GM04504 (cell line): ENCODE measurements at places on chromosomes 4 and X.

GRCh38 chr4:85747882-85748491 lies 273.0 kb downstream of the ARHGAP24 start:
- no peak for DNase-seq

- DNase-seq = peak; percentile 32
Observed at GRCh38 chr4:7988437-7988836, 48.8 kb upstream of the AFAP1 start.

DNA sequence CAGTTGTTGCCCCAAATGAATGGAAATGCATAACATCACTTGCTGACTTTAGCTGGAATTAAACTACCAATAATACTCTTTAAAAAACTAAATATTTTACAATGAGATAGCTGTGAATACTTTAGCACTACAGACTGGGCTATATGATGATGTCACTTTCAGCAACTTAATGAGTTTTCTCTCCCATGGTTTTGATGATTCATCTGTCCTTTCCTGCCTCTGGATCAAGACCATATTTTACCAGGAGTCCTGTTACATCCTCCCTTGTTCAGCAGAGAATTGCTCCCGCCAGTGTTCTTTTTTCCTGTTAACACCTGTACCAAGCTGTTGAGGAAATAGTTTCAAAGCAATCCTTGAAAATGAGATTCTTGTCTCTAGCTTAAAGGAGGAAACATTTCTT lies 543.0 kb downstream of the SPRY1 start:
- peak; percentile 42 for DNase-seq

DNA sequence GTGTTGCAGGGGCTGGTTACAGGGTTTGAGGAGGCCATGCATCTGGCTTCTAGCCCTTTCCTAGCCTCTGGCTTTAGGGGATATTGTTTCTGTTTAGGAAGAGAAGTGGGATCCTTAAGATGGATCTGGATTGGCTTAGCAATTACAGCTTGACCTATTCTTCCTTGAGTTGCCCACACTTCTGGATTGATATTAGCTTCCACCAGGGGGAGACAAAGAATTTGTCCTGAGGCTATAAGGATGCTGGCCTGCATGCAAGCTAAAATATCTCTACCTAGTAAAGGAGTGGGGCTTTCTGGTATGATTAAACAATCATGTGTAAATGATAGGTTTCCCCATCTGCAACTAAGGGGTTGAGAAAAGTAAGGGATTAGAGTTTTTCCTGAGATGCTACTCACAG lies 117.2 kb downstream of the TEX13C start:
- no peak for DNase-seq

DNA sequence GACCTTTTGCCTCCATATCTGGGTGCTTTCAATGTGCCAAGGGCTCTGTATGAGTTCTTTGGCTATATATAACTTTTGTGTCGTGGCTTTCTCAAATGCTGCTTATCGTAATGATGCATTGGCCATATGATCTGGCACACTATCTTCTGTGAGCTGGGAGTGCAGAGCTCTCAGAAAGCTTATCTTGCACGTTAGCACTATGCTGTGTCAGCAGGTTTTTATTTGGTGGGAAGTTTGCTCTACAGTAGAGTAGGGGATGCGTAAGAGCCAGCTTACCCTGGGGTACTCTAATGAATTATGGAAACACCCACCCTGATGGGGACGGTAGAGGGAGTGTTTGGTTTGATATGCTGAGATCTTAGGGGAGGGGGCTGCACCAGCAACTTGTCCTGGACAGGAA lies 119.6 kb downstream of the FAAH2 start:
- no peak for DNase-seq

DNA sequence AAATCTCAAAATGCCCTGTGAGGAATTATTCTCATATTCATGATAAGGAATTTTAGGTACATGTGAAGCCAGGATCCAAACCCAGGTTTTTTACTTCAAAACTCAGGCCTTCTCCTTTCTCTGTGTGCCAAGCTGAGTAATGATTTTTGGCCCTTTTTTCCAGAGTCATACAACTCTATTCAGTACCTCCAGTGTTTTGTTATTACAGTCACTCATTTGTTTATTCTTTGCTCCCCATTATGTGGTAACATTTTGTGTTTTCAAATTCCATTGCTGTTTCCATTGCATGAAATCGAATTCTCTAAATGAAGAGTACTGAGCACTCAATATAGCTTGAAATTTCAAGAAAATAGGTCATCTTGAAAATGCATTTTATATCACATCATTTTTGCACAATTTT lies 315.4 kb downstream of the NR3C2 start:
- no peak for DNase-seq

DNA sequence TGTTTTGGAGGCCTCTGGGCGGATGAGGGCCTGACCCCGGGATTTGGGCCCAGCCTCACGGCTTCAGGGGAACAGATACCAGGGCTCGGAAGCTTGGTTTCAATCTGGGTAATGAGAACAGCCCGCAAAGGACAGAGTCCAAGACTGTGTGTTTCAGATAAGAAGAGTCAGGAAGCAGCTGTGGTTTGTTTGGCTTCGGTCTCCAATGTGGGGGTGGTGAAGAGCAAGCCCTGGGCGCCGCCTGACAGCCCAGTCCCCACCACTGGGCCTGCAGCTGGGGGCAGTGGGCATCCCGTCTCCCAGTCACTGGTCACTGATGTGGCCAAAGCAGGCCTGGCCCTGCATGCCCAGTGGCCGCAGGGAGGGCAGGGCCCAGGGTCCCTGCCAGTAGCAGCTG lies 9.1 kb downstream of the WFS1 start:
- DNase-seq = no peak

DNA sequence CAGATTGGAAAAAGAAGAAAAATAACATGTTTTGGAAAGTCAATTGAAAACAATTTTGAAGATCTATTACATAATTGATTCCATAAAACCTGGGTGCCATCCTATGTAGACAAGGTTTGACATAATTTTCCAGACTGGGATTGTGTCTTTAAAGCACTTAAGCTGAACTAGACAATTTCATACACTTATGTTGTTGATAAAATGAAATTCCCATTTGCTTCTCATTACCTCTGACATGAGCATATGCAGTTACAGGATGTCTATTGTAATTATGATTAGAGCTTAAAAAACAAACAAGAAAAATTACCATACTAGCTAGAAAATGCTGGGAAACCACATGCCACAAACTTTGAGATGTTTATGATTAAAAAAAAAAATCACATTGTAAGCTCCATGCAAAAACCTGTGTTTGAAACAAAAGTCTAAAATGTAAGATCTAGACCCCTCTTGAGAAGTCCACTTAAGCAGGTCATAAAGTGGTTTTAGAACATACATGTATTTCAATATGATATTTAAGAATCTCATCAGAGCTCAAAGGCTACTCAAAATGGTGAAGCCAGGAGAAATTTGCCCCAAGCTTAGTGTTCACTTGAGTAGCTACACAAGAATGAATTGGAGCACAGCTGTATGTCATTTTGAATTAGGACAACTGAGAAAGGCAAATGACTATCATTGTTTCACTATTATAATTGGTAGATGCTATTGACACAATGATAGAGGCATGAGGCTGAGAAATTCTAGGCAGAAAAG lies 181.1 kb upstream of the PABPC4L start:
- no peak for DNase-seq

DNA sequence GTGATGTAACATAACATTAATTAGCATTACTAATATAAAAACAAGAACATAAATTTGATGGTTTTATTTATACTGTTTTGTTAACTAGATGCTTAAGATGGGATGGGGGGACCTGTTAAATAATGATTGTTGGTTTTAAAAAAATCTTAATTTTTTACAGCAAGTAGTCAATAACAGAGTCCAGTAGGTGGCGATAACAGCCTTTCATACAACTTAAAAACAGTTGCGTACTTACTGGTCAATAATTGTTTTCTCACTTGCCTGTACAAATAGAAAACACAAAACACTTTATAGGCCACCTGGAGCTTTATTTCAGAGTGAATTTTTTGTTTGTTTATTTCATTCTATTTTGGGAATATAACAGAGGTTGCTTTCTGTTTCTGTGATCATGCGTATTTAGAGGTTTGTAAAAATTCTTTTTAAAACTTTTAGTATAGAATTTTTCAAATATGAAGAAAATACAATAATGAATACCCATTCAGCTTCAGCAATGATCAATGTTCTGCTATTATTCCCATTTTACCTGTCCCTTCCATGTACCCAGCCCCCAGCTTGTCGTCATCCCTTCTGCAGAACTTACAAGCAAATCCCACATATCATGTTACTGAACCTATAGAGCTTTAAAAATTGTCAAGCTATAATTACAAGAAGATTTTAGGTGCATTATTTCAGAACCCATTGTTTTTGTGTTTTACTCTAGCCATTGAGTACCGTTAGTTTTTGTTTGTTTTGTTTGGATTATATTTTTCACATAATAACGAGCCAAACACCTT lies 97.1 kb downstream of the MRPL1 start:
- peak; percentile 24 for DNase-seq

GRCh38 chrX:19017271-19017670 lies 33.4 kb upstream of the PHKA2 start:
- DNase-seq = no peak

DNA sequence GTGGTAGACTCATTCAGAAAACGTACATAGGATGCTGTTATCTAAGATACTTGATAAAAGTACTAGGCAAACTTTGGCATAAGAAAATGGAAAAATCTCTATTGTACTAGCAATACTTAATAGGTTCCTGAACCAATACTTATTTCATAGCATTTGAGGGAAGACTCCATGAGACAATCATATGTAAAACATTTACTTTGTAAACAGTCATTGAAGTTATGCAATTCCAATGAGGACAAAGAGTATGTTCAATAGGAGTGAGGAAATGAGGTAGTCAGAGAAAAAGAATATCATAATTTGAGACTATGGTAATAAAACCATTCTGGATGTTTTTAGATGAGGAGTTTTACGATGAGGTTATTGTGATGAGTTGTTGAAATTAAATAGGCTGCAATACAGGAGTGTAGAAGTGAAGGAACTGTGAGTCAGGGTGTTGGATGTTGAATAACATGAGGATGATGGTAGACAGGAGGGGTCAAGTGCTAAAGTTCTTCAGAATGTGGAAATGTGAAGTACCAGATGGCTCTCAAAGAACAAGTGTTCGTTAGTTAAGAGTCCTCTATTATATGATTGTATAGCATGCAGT lies 397.9 kb downstream of the PPP3CA start:
- peak; percentile 42 for DNase-seq

- no peak for DNase-seq
Observed at GRCh38 chr4:92305878-92306520, 2.2 kb downstream of the GRID2 start.

- no peak for DNase-seq
Observed at GRCh38 chr4:137649711-137650450, 117.6 kb upstream of the PCDH18 start.

DNA sequence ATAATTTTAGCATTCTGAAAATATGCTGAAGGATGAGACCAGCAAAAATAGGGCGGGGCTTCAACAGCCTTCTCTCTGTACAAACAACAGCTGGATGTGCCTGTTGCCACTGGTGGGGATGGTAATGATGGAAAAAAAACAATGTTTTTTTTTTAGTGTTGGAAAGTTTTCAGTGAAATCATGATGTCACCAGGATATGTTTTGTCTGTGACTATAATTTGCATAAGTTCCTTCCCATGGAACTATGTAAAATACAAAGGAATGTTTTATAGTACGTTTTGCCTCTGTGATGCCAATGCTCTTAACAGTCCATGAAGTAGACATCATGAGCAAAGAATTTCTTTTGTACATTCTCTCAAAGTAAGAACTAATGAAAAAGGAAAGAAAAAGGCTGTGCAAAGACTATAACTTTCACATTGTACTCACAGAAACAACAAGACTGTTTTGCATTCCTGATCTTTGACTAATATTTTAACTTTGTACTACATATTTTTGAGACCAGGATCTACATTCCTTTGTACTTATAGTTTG lies 589.7 kb downstream of the SPRY1 start:
- peak; percentile 81 for DNase-seq

DNA sequence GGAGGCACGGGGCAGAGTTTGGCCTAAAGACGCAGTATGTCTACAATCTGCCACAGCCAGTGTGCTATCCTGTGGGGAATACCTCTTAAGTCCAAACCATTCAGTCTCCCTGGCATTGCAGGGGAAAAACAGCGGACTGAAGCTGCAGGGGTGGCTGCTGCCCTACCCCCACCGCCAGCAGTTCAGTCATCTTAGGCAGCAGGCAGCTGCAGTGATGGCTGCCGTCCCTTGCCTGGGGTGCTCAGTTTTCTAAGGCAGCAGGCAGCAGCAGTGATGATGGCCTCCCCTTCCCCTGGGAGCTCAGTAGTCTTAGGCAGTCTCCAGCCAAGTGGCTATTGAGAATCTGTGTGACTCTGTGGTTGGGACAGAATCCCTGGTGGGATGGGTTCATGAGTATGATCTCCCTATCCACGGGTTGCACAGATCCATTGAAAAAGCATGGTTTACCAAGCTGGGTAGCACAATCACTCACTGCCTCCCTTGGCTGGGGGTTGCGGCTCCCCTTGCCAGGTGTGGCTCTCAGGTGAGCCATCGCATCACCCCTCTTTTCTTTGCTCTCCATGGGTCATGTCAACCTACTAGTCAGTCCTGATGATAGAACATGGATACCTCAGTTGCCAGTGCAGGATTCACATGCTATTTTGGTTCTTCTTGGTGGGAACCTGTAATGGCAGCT lies 48.9 kb upstream of the GRID2 start:
- DNase-seq = no peak

GRCh38 chrX:5733501-5733900 lies 495.2 kb downstream of the NLGN4X start:
- DNase-seq = no peak
